Cortex of kidney (tissue), 1 donor: ENCODE measurements at places on chromosomes 1 and 21.

DNA sequence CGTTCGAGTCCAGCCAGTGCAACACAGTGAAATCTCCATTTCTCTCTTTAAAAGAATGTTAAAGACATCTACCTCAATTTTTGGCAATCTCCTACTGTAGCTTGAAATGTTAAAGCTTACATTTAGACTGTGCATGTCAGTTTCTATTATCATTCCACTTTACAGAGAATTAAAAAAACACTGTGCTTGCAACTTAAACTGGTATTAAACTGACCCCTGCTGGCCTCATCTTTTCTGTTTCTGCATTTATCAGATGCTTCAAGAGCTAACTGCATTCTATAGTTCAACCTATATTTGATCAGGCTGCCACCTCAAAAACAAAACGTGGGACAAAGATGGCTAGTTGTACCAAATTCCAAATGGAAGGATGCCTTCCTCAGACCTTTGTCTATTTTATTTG is 226.5 kb downstream of the SMYD3 start:
- DNase-seq, result no peak

GRCh38 chr1:184806296-184806721 is 51.7 kb upstream of the EDEM3 start:
- no peak for DNase-seq

GRCh38 chr1:43101061-43101460 is 71.0 kb downstream of the EBNA1BP2 start:
- DNase-seq, result no peak

GRCh38 chr1:75308365-75308764 is 174.2 kb downstream of the LHX8 start:
- no peak for DNase-seq

DNA sequence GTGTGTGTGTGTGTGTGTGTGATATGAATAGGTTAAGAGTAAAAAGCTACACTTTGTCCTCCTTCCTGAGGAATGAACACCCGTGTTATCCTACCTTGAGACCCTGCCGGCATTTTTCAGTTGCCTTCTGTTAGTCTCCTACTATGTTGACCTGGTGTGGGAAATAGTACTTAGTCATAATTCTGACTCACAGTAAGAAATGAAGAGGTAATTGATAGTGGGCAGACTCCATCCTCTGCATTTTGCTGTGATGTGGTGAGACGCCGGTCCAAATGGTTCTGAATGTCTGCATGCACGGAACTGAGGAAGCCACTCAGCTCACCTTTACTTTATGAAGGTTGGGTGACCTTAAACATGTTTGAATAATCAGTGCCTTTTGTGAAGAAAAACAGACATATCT is 12.6 kb downstream of the CD101 start:
- DNase-seq, result no peak

DNA sequence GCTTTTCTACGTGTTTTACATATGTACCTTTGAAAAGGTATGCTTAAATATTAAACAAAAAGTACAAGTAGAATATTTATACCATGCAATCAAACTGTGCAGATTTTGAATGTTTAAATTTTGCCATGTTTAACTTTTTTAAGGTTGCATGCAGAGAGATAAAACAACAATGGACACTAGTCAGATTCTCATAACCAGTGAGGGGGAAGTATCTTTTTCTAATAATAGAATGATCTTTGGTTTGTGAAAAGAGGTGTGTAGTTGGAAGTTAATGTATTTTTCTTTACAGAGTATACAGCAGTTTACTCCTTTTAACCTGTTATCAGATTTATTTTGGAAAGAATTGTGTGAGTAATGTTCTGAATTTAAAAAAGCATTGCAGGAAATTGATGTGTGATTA is 27.1 kb downstream of the POU2F1 start:
- DNase-seq, result no peak

DNA sequence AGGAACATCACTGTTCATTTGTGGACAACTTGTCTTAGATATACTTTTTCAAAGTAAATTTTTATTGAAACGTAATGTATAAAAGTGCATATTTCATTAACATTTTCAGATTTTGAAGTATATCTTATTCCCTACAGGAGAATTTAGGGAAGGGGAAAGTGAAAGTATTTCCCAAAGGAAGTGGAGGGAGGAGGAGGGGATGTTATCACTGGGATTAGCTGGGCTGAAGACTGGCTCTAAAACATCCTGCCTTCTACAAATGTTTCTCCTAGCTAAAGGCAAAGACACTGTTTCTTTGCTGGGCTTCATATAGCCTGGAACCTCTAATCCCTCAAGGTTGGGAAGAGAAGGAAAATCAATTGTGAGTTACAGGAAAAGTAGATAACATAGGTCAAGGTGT is 7.1 kb upstream of the ZNF697 start:
- no peak for DNase-seq

DNA sequence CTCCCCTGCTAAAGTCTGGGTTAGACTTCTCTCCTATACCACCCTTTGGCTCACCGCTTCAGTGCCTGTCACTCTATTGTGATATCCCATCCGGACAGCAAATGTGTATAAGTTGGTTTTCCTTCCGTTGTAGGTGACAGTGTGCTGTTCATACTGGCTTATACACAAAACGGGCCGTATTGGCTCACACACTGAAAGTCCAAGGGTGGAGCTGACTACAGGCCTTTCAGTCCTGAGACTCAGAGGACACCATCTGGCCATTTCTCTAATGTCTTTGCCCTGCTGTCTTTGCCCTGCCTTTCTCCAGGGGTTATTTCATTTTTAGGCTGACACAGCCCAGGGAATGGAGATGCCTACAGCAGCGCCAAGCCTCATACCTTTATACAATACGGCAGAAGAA is 90.7 kb downstream of the URB2 start:
- DNase-seq, result no peak

DNA sequence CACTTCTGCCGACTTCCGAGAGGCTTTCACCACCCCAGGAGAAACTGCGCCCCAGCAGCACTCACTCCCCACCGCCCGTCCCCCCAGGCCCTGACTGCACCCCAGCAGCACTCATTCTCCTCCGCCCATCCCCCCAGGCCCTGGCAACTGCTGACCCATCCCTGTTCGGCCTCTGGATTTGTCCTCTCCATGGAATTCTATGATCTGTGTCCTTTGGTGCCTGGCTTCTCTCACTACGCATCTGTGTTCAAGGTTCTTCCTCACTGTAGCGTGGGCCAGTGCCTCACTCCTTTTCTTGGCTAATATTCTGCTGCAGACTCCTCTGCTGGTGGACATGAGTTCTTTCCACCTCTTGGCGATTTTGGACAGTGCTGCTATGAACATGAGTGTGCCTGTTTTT is 121.8 kb upstream of the ARHGEF16 start:
- no peak for DNase-seq

- DNase-seq, result no peak
Observed at GRCh38 chr1:228058949-228059633, 23.4 kb upstream of the ARF1 start.

GRCh38 chr1:152511596-152511995 is 993 bp downstream of the LCE5A start:
- no peak for DNase-seq

DNA sequence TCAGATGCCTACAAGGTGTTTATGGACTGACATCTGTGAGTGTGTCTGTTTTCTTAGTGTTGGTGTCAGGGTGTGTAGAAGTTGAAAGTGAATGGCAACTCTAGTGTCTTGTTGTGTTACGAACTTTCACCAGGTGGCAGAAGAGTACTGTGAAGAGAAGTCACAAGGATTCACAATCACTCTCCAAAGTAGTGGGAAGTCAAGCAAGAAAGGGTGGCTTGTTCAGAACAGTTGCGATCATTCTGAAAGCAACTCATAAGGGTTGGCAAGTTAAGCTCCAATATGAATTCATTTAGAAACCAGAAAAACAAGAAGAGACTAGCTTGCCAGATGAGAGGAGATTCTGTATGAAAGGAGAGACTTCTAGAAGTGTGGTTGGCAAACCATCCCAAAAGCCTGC is 86.1 kb downstream of the FASLG start:
- DNase-seq, result no peak

DNA sequence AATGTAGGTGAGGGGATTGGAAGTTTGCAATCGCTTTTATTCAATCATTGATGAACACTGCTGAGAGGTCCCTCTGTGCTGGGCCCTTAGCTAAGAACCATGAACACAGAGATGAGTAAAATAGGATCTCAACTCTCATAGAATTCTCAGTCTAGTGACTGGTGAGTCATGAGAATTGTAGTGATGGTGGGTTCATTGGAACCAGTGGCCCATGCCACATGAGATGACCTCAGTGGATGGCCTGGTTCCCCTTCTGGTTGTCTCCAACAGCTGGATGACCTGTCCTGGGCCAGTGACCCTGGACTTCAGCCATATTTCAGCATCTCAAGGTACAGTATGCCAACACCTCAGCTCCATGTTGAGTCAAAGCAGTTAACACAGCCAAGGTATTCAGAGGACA is 21.3 kb upstream of the S100A10 start:
- DNase-seq, result no peak

GRCh38 chr1:6207075-6207885 is 1.4 kb downstream of the RNF207 start:
- DNase-seq, result no peak

DNA sequence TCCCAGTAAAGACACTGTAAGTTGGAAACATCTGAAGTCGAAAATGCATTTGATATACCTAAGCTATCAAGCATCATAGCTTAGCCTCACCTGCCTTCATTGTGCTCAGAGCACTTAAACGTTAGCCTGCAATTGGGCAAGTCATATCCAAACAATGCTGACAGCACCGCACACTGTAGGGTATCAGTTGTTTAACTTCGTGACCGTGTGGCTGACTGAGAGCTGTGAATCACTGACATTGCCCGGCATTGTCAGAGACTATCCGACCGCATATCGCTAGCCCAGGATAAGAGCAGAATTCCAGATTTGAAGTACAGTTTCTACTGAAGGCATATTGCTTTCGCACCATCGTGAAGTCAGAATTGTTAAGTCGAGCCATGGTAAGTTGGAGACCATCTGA is 41.5 kb downstream of the GALNT2 start:
- no peak for DNase-seq

- no peak for DNase-seq
Observed at GRCh38 chr1:109897259-109897955, 13.2 kb upstream of the CSF1 start.

DNA sequence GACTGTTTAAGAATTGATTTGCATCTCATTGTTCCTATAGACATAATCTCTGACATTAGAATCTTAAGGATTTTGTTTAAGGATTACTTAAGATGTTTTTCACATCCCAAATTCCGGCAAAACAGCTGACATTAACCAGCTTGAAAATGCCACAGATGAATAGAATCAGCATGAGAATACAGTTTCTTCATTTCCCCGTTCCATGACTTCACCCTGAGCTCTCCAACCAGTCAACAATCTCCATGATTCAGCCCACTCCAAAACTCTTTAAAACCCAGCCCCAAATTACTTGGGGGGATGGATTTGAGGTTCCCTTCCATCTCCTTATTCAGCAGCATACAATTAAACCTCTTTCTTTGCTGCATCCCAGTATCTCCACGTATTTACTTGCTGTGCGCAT is 201.0 kb downstream of the LYPLAL1 start:
- no peak for DNase-seq

DNA sequence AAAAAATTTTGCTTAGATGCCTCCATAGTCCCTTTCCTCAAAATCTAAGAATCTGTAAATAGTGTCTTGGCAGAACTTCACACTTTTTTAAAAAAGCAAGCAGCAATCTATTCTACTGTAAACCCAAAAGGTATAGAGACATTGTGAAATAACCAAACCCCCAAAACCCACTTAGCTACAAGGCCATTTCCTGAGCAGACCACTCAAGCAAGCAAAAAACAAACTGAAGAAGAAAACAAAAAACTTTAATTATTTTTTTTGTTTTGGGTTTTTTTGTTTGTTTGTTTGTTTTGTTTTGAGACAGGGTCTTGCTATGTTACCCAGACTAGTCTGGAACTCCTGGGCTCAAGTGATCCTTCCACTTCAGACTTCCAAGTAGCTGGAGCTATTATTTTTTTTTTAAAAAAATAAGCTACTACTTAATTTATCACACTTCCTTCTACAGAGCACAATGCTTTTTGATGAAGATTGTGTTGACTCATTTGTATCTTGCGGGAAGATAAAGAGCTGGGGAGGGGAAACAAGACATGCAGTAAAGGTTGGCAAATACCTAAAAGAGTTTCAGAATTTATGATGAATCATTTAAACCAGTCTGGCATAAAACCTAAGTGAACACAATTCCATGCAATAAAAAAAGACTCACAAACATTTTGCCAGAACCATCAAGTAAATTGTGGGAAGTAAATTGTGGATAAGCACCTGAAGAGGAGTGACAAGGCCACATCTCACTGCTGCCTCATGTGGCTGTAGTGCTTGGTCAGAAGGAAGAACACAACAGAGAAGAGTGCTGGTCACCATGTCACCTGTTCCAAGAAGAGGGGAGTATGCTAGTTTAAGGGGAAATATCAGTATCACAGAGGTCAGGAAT is 2.7 kb upstream of the PTPN22 start:
- DNase-seq, result no peak

GRCh38 chr1:116258668-116259419 is 114.2 kb upstream of the ATP1A1 start:
- no peak for DNase-seq

- DNase-seq, result no peak
Observed at GRCh38 chr1:177243773-177244172, 73.0 kb downstream of the BRINP2 start.

DNA sequence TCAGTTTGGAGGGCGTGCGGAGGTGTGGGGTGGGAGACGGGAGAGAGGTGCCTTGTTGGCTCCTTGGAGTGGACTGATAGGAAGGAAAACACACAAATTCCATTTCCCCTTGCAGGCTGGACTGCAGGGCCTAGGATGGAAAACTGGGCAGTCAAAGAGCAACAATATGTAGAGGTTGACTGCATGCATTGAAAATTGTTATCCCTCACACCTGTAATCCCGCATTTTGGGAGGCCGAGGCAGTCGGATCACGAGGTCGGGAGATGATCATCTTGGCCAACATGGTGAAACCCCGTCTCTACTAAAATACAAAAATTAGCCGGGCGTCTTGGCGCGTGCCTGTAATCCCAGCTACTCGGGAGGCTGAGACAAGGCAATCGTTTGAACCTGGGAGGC is 128.2 kb downstream of the PPIAL4G start:
- DNase-seq, result no peak

GRCh38 chr1:199546323-199546722 is 481.2 kb upstream of the NR5A2 start:
- no peak for DNase-seq

DNA sequence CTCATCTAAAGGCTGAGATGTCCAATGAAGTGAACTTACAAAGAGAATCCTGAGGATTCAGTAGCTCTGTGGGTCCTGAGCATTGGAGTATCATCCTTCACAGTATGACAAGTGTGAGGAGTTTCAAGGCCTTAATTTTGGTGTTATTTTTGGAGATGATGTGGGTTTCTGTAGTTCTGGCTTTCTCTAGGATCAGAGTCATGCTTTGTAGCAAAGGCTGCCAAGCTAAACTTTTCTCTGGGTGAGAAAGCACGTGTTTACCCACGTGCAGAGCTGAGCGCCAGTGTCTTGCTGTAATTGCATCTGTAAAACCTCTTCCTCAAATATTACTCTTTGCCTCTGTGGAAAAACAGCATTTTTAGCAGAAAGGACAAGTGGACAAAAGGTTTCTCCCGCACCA is 387.8 kb upstream of the LYPLAL1 start:
- no peak for DNase-seq
